Liver (tissue), 10 donors: ENCODE measurements at places on chromosomes 7 and 10.

- peak; percentile 19 for DNase-seq
Observed at GRCh38 chr7:142881586-142882337, 3.8 kb downstream of the TRPV6 start.

- DNase-seq: no peak
Observed at GRCh38 chr7:12890586-12890985, 203.2 kb downstream of the ARL4A start.

DNA sequence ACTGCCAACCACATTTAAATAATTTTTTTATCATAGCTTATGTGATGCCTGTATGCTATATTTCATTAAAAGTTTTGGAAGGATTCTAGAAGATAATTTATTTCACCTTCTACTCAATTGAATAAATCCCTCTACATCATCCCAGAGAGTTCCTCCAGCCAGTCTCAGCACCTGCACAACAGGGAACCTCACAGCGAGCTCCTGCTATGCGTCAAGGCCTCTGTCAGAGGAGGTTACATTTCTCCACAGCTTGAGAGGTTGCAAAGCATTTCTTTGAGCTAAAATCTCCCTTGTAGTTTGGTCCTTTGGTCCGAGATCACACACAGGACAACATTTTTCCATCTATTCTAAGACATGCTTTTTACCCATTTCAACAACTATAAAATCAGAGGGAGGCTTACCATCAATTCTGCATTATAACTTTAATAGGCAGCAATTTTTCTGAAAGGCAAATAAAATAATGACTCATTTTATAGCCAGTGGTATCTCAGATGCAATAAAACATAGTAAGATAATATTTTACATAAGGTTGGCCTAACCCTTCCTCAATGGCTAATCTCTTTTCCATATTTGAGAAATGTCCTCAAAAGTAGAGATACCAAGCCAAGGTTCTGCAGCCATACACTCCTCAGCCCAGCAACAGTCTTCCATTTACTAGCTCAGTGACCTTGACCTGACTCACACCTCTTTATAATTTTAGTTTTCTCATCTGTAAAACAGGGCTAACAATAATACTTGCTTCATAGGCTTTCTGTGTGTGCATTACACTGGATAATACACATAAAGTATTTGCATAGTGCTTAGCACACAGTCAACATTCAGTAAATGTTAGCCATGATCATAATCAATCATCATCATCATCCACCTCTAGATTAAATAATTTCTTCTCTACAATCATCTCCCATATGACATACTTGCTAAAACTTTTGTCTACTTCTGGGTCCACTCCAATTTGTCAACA is 68.8 kb downstream of the DOCK4 start:
- DNase-seq: no peak

- DNase-seq: no peak
Observed at GRCh38 chr10:4202938-4203337, 417.9 kb upstream of the KLF6 start.

- DNase-seq: no peak
Observed at GRCh38 chr7:97506728-97507127, 225.2 kb upstream of the TAC1 start.
